ENCODE measurements at places on chromosomes 16 and 17.
A peak's percentile ranks its signal among the peaks of the same experiment; 100 is the strongest.

GRCh38 chr17:17783825-17784656 is 52.7 kb downstream of the SREBF1 start:
- no peaks in the 10 kb centered on the region for H3K36me3 ChIP-seq
- H3K27ac ChIP-seq = peak overlapping the region; percentile 79
- peak overlapping the region; percentile 68 for H3K4me3 ChIP-seq
- peaks cover 57% of the 10 kb centered on the region for H3K4me1 ChIP-seq
- H3K27me3 ChIP-seq = peaks cover 19% of the 10 kb centered on the region
- DNase-seq = peak; percentile 92

DNA sequence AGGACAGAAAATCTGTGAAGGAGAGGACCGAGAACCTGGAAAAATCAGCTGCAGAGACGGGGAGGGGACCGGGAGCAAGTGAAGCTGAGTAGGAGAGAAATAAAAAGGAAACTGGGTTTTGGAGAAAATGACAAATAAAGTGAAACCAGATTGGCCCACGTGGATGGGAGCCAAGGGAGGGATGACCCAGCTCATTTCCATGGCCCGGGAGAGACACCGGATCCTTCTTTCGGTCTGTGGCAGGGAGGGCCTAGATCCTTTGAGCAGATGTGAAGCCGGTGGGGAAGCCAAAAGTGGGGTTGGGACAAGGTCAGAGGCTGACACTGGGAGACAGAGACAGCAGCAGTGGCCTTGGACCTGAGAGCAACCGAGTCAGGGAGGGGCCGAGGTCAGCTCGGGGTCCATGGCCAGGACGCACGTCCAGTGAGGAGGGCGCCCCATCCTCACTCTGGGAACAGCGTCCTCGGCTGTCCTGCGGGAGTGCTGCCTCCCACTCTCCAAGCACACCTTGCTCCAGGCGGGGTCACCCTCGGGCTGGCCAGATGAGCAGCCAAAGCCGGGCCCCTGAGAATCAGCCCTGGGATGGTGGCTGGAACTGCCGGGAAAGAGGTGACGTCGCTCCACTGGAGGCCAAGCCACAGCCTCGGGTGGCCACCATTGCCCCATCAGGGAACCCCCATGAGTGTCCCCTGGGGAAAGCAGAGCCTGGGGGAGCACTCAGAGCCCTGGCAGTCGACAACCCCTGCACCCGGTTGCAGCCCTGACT is 50.8 kb upstream of the CDR2 start:
- H3K4me3 ChIP-seq = no peak overlapping the region
- H3K36me3 ChIP-seq = no peaks in the 10 kb centered on the region
- H3K27ac ChIP-seq = no peak overlapping the region
- no peaks in the 10 kb centered on the region for H3K27me3 ChIP-seq
- no peaks in the 10 kb centered on the region for H3K4me1 ChIP-seq
- no peak for DNase-seq

GRCh38 chr17:35254107-35254773 is 11.4 kb downstream of the SLFN5 start:
- no peaks in the 10 kb centered on the region for H3K27me3 ChIP-seq
- no peak for DNase-seq
- H3K4me3 ChIP-seq = no peak overlapping the region
- no peaks in the 10 kb centered on the region for H3K36me3 ChIP-seq
- no peak overlapping the region for H3K27ac ChIP-seq
- H3K4me1 ChIP-seq = peaks cover 10% of the 10 kb centered on the region

- peak overlapping the region; percentile 20 for H3K4me3 ChIP-seq
- peaks cover 36% of the 10 kb centered on the region for H3K4me1 ChIP-seq
- no peaks in the 10 kb centered on the region for H3K27me3 ChIP-seq
- H3K36me3 ChIP-seq = no peaks in the 10 kb centered on the region
- DNase-seq = peak; percentile 94
Measured at GRCh38 chr17:28985950-28986713, 19.7 kb downstream of the SEZ6 start.

DNA sequence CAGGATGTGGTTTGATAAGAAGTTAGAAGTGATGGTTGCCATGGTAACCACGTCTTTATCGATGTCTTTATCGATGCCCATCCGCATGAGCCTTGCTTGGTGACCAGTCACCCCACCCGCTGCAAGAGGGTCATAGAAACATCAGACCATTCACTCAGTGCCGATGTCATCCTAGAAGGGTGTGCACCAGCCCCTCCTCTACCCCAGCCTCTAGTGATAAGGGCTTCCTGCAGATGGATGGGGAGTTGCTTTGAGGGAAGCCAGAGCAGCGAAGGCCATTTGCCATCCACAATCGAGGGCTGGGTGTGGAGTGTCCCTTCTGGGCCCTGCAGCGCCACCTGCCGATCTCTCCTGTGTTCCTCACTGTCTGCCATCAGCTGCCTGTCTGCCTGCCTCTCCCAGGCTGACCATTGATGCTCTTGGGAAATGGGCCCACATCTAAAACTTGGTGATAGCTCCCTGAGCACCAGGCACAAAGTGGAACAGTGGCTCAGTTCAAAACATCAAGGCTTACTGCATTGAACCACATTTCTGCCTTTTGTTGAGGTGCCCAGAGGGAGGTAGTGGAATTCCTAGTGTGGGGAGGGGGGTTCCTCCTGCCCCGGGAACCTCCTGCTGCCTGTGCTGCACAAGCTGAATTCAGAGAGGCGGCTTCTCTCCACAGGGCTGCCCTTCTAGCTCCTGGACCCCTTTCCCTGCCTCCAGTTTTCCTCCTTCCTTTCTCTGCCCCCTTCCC is 8.9 kb downstream of the CALB2 start:
- peak; percentile 89 for DNase-seq
- no peaks in the 10 kb centered on the region for H3K4me1 ChIP-seq
- no peak overlapping the region for H3K4me3 ChIP-seq
- H3K27ac ChIP-seq = no peak overlapping the region
- no peaks in the 10 kb centered on the region for H3K36me3 ChIP-seq
- H3K27me3 ChIP-seq = no peaks in the 10 kb centered on the region

DNA sequence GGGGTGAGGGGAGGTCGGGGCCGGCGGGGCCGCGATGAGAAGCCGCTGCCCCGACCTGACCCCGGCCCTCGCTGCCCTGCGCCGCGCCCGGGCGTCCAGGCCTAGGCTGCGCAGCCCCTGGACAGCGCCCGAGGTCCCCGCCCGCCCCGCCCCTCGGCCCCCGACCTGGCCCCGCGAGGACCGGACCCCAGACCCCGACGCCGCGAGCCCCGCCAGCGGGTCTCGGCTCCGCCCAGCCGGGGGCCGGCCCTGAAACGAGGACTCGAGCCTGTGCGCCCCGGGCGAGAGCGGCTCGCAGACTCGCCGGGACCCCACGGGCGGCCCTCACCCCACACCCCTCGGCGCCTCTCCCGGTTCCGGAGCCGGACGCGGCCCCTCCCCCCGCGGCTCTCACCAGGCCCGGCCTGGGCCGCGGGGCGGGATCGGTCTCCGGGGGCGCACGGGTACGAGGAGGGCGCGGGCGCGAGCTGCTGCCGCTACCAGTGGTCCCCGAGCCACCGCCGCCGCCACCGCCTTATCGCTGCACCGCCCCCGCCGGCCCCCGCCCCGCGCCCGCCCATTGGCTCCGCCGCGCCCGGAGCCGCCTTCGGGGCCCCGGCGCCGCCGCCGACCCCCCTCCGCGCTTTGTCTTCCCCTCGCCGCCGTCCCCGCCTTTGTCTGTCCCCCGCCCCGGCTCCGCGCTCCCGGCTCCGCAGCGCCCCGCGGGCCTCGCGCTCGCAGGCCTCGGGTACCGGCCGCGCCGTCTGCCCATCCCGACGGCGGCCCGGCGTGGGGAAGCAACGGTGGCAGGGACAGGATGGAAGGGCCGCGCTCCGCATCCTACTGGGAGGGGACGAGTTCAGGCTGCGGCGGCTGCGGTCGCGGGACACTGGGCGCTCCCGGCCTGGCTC is at the start of gene LIMD2:
Gene LIMD2, minus strand, starts transcription at position 488 of the 890 bp plus-strand sequence. CDS start 827 bp downstream, outside the sequence.
- peak; percentile 90 for DNase-seq
- H3K27ac ChIP-seq = peak within 1 kb of the TSS; percentile 68
- H3K4me1 ChIP-seq = peaks cover 11% of the 10 kb centered on the region
- H3K36me3 ChIP-seq = no peaks in the 10 kb centered on the region

GRCh38 chr16:13781169-13781564 is 138.8 kb upstream of the ERCC4 start:
- no peak overlapping the region for H3K27ac ChIP-seq
- no peaks in the 10 kb centered on the region for H3K27me3 ChIP-seq
- H3K4me1 ChIP-seq = no peaks in the 10 kb centered on the region
- no peak for DNase-seq
- no peak overlapping the region for H3K4me3 ChIP-seq

GRCh38 chr16:89257757-89258465 is 40.4 kb downstream of the ZNF778 start:
- H3K4me1 ChIP-seq = no peaks in the 10 kb centered on the region
- H3K27ac ChIP-seq = no peak overlapping the region
- H3K4me3 ChIP-seq = peak overlapping the region; percentile 29
- no peaks in the 10 kb centered on the region for H3K36me3 ChIP-seq
- H3K27me3 ChIP-seq = peaks cover 28% of the 10 kb centered on the region

Data from neural progenitor cell (in vitro differentiated cells).